ENCODE measurements at places on chromosomes 7 and 10. TPM values are rescaled to one million over a fixed set of nuclear protein-coding genes. Genes with fewer than 3 reads are reported as not detected.

The ZSCAN25 gene
- 10.1 TPM for total RNA-seq

The MACROH2A2 gene
- total RNA-seq = 14.5 TPM

The GIMAP4 gene
- not detected for total RNA-seq

The PPP1R17 gene
- total RNA-seq = not detected

The CNPY1 gene
- total RNA-seq = not detected

The LGI1 gene
- total RNA-seq = not detected

The CRTAC1 gene
- total RNA-seq = not detected

The CAV1 gene
- 306 TPM for total RNA-seq

The TBX20 gene
- 39.8 TPM for total RNA-seq

The STK31 gene
- not detected for total RNA-seq

The PLA2G12B gene
- total RNA-seq = not detected
